Amniotic stem cell (primary cell): ENCODE measurements at places on chromosomes 5 and 9.

GRCh38 chr5:111999286-111999685 lies 242.3 kb upstream of the NREP start:
- DNase-seq = no peak

GRCh38 chr9:98760231-98760630 lies 36.1 kb downstream of the ANKS6 start:
- no peak for DNase-seq

DNA sequence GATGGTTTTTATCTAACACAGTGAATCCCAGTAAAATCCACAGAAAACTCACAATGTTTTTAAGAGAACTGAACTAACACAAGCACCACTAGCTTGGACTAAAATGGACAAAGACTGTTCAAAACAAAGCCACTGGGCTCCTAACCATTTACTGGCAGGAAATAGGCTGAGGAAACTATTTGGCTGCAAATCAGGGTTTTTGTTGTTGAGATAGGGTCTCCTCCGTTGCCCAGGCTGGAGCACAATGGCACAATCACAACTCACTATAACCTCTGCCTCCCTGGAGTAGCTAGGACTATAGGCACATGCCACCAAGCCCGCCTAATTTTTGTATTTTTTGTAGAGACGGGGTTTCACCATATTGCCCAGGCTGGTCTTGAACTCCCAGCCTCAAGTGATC lies 99.7 kb downstream of the THBS4 start:
- no peak for DNase-seq

DNA sequence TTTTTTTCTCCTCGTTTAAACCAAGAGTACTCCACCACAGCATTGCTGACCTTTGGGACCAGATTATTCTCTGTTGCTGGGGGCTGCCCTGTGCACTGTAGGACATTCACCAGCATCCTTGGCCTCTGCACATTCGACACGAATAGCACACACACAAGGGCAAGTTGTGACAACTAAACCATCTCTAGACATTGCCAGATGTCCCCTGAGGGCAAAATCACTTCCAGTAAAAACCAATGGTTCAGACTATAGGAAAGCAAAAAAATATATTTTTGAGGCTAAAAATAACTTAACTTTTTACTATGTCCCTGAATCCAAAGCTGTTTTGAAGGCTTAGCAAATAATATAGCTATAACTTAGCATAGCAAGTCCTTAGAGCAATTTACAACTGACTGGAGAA lies 65.9 kb downstream of the SEMA5A start:
- DNase-seq = no peak

DNA sequence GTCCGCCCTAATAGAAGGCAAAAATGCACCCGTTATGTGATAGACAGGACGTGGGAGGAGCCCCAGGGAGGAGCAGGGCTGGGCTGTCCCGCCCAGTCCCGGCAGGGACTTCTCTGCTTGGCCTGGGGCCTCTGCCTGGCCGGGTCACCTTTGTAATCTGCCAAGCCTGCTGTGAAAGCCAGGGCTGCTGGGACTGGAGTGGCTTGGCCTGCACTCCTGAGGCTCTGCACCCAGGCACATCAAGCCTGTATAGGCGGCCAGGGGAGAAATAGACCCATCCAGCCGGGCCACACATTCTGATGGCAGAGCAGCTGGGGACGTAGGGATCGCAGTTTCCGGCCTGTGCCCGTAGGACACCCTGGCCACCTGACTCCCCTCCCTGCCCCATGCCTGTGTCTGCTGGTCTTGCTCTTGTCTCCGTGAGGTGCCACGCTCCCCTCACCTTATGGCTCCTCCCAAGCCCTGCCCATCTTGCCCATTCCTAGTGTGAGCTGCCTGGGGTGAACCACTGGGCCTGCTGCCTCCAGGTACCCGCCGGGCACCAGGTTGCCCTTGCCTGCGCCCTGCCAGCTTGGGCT lies 28.1 kb downstream of the DYNC2I2 start:
- DNase-seq = no peak

DNA sequence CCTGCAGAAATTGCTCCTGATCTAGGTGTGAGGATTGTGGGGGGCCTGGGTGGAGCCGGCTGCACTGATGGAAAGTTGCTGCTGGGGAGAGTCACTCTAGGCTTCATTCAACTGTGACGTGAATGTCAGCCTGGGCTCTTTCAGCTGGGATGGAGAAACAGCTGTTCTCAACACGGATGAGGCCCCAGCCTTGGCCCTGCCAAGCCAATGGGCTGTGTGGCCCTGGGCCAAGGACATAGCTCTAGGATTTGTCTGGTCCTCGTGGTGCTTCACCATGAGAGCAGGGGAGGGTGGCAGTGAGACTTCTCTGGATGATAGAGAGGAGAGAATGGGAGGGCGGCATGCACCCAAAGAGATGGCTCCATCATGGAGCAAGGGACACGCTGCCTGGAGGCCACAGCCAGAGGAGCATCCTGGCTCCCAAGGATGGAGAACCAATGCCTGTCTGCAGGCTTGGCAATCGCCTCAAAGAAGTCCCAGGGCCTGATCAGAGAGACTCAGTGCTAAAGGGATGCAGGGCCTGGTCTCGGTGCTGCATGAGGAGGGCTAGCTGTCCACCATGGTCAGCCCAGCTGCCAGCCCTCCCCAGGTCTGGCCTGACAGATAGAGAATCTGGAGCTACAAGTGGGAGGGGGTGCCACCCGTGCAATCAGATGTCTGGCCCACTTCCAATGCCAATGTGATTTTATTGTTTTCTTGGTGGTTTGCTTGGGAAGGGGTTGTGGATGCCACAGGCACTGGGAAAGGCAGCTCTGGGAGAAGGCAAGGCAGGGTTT lies 141.0 kb downstream of the GADD45G start:
- DNase-seq = no peak

- DNase-seq = no peak
Observed at GRCh38 chr9:122807271-122807900, 7.5 kb downstream of the OR1K1 start.

- no peak for DNase-seq
Observed at GRCh38 chr5:119316086-119316485, 39.7 kb upstream of the TNFAIP8 start.

GRCh38 chr9:83665580-83666200 lies 42.1 kb downstream of the UBQLN1 start:
- no peak for DNase-seq

GRCh38 chr9:87530716-87531115 lies 33.0 kb downstream of the DAPK1 start:
- DNase-seq = no peak

GRCh38 chr5:113053511-113053995 lies 77.0 kb downstream of the DCP2 start:
- DNase-seq = no peak

DNA sequence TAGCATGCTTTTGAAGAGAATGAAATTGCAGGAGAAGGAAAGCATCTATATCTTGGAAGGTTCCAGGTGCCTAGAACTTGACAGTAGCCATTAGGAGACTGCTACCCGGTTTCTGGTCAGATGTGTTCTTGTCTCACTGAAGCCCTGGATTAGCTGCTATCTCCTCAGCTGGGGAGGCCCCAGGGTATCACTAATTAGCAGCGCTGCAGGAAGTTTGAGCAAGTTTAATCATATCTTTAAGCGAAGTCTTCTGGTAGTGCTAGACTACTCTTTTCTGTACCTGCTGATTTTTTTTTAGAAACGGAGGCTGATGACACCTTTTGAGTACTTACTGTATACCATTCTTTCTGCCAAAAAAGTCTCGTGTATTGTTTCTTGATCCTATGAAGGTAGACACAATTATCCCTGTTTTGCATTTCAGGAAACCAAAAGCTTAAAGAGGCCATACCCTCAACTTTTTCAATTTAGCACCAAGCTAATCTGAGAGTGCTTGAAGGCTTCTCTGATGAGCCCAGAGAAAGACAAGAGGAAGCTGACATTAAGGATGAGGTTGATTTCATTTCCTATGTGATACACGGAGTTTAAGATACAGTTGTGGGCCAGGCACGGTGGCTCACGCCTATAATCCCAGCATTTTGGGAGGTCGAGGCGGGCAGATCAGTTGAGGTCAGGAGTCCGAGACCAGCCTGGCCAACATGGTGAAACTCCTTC lies 201.3 kb downstream of the ARHGAP26 start:
- no peak for DNase-seq

DNA sequence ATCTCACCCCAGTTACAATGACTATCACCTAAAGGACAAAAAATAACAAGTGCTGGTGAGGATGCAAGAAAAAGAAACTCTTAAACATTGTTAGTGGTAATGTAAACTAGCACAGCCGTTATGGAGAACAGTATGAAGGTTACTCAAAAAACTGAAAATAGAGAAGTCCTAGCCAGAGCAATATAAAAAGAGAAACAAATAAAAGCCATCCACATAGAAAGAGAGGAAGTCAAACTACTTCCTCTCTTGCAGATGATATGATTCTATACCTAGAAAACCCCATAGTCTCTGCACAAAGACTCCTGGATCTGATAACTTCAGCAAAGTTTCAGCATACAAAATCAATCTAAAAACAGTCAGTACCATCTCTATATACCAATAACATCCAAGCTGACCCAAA lies 221.5 kb upstream of the FAM174A start:
- DNase-seq = no peak

- DNase-seq = no peak
Observed at GRCh38 chr9:129484352-129485000, 136.4 kb downstream of the C9orf50 start.

DNA sequence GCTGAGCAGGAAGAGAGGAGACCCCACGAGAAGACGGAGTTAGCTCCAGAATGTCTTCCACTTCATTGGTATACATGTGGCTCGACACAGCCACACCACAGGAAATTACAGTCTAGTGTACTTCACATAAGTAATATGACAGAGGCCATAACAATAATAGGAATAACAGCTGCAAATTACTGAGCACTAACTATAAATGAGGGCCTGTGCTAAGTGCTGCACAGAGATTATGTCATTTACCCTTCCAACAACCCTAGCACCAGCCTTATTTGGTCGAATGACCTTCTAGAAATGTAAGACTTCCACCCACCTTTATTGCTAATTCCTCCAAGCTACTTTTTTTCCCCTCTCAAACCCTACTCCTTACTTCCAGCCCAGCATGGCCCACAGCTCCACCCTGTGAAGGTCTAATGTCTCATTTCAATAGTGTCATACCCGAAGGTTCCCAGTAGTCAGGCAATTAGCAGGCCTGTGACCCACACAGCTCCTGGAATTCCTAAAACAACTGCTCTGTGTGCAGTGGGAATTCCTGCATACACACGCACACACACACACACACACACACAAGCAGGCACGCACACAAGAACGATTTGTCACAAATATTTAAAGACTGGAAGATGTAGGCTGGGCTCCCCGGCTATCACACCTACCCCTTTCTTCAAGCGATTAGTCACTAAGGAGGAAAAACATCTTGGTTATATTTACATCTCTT lies 134.5 kb downstream of the FRMD3 start:
- DNase-seq = no peak

GRCh38 chr9:130262771-130263170 lies 2.8 kb upstream of the HMCN2 start:
- no peak for DNase-seq

DNA sequence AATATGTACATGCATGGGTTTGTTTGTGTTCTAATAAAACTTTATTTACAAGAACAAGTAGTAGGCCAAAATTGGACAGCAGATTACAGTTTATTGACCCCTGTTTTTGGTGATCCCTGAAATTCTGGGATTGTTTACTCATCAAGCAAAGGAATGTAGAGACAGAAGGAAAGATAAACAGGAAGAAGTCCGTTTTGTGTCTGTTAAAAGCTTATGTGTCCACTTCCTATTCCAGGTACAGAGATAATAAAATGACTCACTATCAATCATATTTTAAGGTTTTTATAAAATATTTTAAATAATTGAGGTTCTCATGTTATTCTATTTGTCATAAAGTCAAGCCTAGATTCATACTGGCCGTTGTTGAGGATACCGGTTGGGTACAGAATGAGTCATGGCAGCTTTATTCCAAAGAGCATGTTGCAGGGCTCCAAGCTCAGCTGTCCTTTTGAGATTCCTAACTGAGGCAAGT lies 214.9 kb upstream of the DAB2 start:
- DNase-seq = no peak

DNA sequence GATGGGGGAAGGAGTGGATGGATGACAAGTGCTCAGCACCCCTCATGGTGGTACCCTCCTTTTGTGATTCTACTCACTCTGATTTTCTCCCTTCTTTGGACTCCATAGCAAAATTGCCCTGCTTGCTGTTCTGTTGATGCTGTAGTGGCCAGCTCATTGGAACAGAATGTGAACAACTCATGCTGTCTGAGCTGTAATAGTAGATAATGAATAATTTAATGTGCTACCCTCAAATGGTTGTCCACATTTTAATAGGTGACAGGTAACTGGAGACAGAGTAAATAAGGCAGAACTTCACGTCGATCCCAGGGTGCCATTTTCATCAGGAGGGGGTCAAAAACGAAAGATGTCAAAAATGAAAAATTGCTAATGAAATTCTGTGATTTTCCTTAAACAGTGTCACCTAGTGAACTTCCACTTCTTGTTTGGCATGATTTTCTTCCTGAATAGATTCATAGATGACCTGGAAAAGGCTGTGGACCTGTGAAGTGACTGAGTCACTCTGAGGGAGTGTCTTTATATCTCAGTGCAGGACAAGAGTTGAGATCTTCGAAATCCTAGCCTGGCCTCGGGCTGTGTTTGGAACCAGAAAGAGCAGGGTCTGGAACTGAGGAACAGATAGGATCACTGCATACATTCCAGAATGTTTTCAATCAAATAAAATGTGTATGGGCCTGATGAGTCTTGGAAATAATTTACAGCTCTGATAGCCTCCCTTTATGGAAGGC lies 270.2 kb downstream of the PSAT1 start:
- no peak for DNase-seq

- no peak for DNase-seq
Observed at GRCh38 chr9:137470785-137471184, 11.7 kb upstream of the NSMF start.

GRCh38 chr9:112601636-112602035 lies 115.0 kb downstream of the KIAA1958 start:
- DNase-seq = peak; percentile 13

- DNase-seq = no peak
Observed at GRCh38 chr5:103502662-103503061, 59.9 kb downstream of the NUDT12 start.

GRCh38 chr9:123312306-123312877 lies 43.6 kb upstream of the CRB2 start:
- DNase-seq = no peak

DNA sequence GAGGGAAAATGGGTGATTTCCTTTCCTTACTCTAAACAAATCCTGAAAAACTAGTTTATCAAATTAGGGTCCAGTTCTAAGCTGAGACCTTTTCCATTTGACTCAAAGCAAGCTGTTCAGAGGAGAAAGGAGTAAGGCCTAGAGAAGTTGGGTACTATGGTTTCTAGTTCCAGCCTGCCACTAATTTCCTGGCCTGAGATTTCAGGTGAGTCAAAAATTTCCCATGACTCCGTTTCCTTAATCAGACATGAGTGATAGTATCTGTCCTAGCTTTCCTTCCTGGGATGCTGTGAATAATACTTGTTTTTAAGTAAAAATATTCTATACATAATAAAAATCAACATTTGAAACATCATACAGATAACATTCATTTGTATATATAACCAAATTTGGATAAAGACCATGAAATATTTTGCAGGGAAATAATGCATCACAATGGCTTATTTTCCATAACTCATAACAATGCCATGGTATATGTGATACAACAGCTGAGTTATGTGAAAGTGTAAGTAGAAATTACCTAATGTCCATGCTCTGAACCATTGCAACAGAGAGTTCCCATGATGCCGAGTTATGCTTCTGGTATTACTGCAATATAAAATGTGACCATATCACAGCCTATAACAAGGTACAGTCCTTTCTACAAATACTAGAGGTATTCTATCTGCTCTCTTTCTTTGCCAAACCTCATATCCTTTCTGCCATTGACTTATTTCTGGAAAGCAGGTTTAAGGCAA lies 142.7 kb downstream of the MLLT3 start:
- no peak for DNase-seq
